AG10803 (cell line): ENCODE measurements at places on chromosomes 6 and 20.

DNA sequence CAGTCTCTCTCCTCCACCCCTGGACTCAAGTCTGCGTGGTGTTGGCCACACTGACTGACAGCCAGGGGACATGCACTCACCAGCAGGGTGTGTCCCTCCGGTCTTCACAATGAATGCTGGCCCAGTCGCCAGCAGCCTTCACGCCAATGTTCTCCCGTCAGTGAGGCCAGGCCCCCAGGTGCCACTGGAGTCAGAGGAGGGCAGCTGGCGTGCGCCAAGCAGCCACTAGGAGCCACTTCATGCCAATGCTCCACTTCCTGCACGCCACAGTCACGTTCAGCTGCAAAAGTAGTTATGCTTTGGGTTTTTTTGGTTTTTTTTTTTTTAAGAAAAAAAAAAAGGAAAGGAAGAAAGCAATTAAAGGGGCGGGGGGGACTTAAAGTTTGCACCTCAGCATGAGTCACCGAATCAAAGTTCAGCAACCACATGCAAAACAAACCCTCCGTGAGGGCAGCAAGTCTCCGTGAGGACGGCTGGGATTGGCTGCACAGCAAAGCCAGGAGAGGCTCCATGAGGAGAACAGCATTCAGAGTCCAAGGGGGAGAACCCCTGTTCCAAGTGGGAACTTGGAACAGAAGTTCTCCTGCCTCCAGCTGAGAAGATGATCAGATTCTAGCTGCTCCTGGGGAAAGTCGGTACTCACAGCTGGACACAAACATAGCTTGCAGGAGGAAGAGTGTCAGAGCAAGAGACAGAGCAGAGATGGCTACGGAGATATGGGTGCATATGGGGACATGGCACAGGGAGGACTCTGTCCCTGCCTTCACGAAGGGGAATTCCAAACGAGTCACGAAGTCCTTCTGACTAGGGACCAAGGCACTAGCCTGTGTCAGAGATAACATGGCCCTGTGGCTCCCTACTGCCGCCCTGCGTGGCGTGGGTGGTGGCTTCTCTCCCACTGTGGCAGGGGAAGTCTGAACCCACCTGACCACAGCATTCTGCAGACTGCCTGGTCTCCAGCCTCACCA, at the start of gene ZC3H12D:
ZC3H12D (minus strand) TSS at position 282 of the 968 bp plus-strand sequence. CDS start 10,471 bp downstream, outside the sequence.
- peak; percentile 16 for DNase-seq

GRCh38 chr6:126886106-126886505, 232.4 kb upstream of the RSPO3 start:
- peak; percentile 54 for DNase-seq

- no peak for DNase-seq
Measured at GRCh38 chr6:93746892-93747291, 327.5 kb upstream of the EPHA7 start.

DNA sequence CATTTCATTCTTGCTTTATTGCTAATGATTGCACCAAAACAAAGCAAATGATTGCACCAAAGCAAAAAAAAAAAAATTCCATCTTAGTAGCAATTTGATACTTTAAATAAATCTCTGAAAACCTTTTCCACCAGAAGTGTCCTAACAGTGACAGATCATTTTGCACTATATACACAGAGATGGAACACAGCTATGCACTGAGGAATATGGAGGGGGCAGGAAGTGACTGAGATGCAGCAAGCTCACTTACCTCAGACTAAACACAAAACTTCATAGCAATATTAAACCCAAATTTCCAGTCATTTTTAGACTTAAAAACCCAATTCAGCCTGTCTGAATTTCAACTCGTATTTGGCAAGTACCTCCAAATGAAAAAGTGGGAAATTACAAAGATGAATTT, 41.2 kb downstream of the HIVEP2 start:
- peak; percentile 34 for DNase-seq

DNA sequence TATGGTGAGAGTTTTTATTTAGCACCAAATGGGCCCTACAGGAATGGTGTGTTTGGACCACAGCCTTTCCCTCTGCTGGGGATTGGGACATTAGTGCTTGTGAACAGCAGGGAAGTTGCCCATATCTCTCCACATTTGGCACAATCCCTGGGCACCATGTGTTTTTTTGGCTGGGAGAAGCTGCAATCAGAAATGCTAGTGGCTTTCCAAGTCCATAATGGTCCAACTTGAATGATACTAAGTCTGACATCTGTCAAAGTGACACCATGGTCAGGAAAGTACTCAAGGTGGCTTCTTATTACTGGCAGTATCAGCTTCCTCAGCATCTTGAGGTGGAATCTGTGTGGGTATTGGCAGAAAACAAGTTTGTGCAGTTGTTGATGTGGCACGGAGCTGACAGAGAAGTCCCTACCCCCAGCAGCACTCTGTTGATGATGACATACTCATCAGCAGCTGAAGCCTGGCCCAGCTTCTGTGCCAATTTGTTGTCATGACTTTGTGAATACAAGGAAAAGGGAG, 53.0 kb downstream of the SASH1 start:
- peak; percentile 84 for DNase-seq
